Natural killer cell (primary cell): ENCODE measurements at places on chromosomes 13 and 19. TPM values are rescaled to one million over a fixed set of nuclear protein-coding genes. Genes with fewer than 3 reads are reported as not detected.
A peak's percentile ranks its signal among the peaks of the same experiment; 100 is the strongest.

- no peak for DNase-seq
Observed at GRCh38 chr13:30406779-30407416, 15.4 kb upstream of the UBE2L5 start.

- DNase-seq = peak; percentile 22
Observed at GRCh38 chr13:29934531-29935308, 84.3 kb upstream of the UBL3 start.

DNA sequence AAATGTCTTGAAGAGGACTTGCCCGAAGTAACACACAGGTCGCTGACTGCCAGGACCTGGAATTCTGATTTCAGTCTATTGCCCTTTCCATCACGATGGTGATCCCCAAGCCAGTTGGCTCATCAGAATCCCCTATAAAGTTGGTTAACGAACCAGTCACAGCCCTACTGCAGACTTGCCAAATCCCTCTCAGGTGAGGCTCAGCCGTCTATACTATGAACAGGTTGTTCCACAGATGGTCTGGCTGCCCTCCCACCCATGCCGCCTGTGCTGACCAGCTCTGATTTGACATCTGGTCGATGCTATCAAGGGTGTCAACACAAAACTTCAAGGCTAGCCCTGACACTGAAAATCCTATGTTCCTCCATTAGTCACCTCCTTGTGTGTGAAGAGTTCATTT, 90.0 kb downstream of the RNASEH2B start:
- no peak for DNase-seq

- peak; percentile 83 for DNase-seq
Observed at GRCh38 chr19:12777217-12778016, 2.1 kb upstream of the HOOK2 start.

- no peak for DNase-seq
Observed at GRCh38 chr19:30235946-30236345, 136.2 kb upstream of the ZNF536 start.

Gene UBAC2
- 50.6 TPM for total RNA-seq

- no peak for DNase-seq
Observed at GRCh38 chr19:19134687-19135158, 3.6 kb downstream of the TMEM161A start.

DNA sequence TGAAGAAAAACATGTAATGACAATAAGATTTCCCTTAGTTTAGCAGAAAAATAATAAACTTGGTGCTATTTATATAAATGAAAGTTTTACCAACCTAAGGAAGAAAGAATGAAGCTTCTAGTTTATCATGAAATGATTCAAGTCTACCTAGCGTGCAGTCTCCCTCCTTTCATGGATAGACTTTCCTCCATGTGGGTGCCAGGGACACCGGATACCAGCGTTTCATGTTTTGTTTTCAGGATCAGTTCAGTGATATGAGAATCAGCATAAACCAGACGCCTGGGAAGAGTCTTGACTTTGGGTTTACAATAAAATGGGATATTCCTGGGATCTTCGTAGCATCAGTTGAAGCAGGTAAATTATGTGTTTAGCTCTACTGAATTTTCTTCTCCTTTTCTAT, 196.7 kb downstream of the LMO7 start:
- DNase-seq = no peak

GRCh38 chr13:49652355-49653305, 24.3 kb downstream of the ARL11 start:
- DNase-seq = peak; percentile 44

GRCh38 chr13:77099415-77099814, 72.5 kb upstream of the FBXL3 start:
- DNase-seq = no peak

Gene SLC25A41
- total RNA-seq = not detected

DNA sequence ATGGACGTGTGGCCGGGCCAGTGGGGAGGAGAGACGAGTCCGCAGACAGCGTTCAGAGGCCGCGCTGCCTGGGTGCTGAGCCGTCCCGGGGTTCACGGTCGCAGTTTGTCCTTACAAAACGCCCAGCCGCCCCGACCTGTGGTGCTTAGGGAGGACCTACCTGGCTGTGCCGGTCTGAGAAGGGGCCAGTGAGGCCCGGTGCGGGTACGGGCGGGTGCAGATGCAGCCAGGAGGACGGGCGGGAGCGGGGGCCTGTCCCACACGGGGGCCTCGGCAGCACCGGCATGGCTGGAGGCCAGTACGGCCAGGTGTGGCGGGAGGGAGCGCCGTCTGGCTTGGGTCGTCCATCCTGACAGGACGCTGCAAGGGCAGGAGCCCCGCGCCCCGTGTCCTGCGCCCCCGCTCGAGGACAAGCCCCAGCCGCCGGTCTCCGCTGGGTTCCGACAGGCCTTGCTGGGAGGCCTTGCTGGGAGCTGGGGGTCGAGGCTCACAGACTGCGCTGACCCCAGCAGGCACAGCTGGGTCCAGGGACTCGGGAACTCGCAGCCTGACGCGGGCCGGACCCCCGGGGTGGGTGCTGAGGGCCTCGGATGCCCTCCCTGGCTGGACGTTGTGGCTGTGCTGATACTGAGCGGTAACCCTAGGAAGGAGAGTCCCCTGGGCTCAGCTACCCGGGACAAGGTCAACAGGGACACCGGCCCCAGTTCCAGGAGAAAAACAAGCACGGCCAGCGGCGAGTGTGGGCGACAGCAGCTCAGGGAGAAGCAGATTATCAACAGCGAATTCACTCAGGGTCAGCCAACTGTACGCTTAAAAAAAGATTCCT, 5.3 kb upstream of the PROZ start:
- peak; percentile 39 for DNase-seq

- no peak for DNase-seq
Observed at GRCh38 chr13:74561155-74561554, 427.0 kb upstream of the KLF12 start.

DNA sequence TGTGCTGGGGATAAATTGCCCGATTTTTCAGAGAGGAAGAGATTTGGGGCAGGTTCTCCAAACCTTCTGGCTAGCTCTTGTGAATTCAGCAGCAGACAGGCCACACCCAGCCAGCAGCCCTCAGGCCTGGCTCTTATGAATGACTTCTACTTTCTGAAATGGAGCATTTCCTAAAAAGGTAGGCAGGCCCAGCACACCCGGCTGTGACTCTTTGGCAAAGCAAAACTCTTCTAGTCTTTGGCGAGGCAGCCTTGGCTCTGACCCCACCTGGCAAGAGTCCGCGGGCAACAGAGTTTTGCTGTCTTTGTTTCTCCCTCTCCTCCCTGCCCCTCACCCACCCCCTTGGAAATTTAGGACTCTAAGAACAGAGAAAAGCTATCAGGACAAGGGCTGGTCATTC, 221.2 kb downstream of the ZNF536 start:
- no peak for DNase-seq

GRCh38 chr19:33171916-33172359, 22.2 kb upstream of the LRP3 start:
- DNase-seq = no peak
